ENCODE measurements at places on chromosomes 13 and 19.

- no peak for DNase-seq
Measured at GRCh38 chr19:8557642-8558238, 19.5 kb downstream of the MYO1F start.

DNA sequence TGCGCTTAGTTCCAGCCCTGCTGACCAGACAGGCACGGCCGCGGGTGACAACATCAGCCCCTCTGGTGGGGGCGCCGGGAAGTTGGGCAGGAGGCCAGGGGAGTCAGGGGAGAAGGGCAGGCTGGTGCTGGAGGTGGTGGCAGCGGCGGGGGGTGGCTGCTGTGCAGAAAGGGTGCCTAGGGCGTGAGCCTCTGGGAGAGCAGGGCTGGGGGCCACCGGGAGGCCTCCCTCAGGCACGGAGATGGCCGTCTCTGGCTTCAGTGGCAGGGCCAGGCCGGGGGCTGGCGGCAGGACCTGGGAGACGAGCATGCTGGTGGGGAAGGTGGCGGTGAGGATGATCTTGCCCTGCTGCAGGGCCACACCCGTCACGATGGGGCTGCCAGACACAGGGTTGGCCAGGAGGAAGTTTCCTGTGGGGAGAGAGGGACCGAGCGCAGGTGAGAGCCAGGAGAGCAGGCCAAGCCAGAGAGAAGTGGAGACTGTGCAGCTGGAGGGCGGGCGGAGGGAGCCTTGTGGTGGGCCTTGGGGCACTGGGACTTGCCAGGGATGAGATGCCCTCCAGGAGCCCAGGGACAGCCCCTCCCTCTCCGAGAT, 3.3 kb downstream of the SIX5 start:
- DNase-seq = no peak

GRCh38 chr19:13298565-13299481, 148.6 kb downstream of the IER2 start:
- DNase-seq = no peak

DNA sequence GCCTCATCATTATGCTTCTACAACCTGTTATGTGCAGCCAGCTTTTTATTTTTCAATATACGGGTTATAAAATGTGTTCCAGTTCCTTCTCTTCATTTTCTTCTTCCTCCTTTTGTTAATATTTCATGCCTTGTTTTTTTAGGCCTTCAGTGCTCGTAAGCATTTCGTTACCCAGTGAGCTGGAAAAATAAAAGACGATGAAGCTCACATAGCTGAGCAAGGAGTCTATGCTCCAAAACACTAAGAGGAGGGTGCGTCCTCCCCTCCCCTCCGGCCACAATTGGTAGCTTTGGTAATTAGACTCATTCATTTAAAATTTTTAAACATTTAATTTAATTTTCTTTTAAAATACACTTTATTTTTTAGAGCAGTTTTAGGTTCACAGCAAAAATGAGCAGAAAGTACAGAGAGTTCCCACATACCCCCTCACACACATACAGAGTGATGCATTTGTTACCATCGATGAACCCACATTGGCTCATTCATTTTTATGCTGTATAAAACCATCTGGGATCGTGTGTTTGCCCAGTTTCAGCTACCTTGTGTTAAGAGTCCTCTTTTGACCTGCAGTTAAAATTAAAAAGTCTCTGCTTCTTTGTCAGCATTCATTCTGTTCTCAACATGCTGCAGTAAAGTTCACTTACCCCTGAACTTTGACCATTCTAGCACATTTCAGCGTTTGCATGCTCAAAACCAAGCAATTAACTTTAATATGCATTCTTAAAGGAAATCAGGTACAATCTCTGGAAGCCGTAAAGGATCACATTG, 223.9 kb downstream of the LACC1 start:
- DNase-seq = no peak

DNA sequence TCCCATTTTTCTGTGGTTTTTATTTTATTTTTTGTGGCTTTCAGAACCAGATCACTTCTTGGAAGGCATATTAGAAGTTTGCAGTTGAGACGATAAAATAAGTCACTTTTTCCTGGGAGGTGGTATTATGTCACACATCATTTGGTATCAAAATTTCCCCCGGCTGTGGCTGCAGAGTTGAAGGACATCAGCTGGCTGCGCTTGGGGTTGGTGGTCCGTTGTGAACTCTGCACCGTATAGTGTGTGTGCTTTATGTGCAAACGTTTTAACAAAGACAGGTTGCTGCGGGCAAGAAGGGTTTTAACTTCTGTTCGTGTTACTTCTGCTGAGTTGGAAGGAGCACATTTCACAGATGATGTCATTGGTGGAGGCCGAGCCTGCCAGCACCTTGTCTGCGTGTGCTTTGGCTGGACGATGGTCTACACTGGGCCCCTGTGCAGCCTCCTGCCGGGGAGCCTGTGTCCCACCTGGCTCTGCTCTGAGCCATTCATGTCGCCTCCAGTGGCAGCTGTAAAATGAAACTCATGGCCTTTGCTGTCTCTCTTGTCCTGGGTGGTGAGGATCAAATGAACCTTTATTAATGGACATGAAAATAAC, 9.6 kb downstream of the ATP11A start:
- no peak for DNase-seq

DNA sequence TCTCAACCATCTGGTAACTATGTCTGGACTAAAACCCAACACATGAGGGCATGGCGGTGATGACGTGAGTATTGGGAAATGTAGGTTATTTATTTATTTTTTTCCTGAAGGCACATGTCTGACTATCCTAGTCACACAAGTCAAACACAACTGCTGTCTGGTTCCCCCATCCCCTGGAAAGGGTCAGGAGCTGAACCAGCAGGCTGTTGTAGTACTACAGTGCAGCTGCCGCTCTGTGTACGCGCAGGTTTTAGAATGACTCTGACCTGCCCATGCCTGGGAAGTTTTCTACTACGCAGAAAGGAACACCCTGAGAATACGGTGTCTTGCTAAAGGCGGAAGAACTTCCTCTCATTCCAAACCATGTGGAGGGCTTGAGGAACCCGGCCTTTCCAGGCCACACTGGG, 1.2 kb downstream of the SLC7A1 start:
- peak; percentile 25 for DNase-seq

DNA sequence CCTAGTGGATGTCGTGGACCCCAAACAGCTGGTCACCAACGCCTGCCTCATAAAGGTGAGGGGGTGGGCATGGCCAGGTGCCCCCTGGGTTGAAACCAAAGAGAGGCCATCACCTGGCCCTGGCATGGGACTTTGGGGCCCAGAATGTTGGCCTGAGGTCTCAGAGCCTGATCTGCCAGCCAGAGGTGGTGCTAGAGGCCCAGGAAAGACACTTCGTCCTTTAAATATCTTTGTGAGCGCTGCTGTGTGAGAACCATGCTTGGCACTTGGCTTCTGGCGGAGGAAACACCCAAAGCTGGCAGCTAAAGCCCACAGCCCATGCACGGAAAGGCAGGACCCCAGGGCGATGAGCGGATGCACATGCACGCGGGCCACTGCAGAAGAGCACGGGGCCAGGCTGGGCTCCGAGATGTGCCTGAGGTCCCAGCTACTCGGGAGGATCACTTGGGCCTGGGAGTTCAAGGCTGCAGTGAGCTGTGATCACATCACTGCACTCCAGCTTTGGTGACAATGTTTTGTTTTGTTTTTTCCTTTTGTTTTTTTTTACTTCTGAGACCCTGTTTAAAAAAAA, 4.3 kb upstream of the ADM5 start:
- DNase-seq = no peak

- DNase-seq = no peak
Measured at GRCh38 chr19:13460045-13460444, 46.2 kb downstream of the CACNA1A start.

- peak; percentile 45 for DNase-seq
Measured at GRCh38 chr13:21478881-21479808, 20.0 kb upstream of the ZDHHC20 start.

GRCh38 chr13:72495681-72496080, 231.7 kb downstream of the MZT1 start:
- DNase-seq = no peak

- no peak for DNase-seq
Measured at GRCh38 chr13:59674616-59675015, 489.1 kb downstream of the DIAPH3 start.

DNA sequence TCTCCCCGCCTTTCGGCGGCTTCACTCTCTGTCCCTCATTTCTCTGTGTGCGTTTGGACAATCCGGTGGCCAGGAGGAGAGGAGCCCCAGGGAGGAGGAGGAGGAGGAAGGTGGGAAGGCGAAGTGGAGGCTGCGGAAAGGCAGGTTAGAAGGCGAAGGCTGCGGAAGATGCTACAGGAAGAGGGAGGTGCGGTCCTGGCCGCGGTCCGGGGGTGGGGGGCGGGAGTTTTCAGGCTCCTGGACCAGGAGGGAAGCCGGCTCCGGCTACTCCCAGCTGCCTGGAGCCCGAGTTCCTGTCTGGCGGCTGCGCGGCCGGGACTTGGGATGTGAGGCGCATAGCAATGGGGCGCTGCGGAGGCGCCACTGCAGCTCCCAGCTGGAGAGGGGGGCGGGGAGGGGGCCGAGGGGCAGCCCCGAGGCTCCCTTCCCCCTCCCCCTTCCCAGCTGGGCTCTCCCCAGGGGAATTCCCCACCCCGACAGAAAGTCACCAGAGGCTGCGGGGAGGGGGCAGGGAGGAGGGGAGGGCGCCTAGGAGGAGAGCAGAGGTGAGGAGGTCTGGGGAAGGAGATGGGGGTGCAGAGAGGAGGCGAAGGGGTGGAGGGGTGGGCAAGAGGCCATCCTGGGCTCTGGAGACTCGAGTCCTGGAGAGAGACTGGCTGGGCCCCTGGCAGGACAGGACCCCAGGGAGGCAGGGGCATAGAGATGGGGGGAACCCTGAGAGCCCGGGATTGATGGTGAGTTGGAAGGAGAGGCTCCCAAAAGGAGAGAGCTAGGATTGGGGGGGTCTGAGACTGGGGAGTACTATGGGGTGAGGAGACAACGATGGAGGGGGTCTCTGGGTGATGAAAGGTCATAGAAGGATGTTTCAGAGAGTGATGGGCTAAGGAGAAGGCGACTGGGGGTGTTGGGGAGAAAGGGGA, 2.0 kb downstream of the LRRC4B start:
- no peak for DNase-seq

All from activated T-cell treated with anti-CD3 and anti-CD28 coated beads for 4 hours (primary cell).